Naive B cell (primary cell): ENCODE measurements at places on chromosomes 7 and 10. TPM values are rescaled to one million over a fixed set of nuclear protein-coding genes. Genes with fewer than 3 reads are reported as not detected.

GRCh38 chr7:112799448-112800120, 9.4 kb upstream of the TMEM168 start:
- no peaks in the 10 kb centered on the region for H3K27me3 ChIP-seq
- H3K4me1 ChIP-seq: no peaks in the 10 kb centered on the region
- no peak overlapping the region for H3K27ac ChIP-seq
- no peak for DNase-seq

DNA sequence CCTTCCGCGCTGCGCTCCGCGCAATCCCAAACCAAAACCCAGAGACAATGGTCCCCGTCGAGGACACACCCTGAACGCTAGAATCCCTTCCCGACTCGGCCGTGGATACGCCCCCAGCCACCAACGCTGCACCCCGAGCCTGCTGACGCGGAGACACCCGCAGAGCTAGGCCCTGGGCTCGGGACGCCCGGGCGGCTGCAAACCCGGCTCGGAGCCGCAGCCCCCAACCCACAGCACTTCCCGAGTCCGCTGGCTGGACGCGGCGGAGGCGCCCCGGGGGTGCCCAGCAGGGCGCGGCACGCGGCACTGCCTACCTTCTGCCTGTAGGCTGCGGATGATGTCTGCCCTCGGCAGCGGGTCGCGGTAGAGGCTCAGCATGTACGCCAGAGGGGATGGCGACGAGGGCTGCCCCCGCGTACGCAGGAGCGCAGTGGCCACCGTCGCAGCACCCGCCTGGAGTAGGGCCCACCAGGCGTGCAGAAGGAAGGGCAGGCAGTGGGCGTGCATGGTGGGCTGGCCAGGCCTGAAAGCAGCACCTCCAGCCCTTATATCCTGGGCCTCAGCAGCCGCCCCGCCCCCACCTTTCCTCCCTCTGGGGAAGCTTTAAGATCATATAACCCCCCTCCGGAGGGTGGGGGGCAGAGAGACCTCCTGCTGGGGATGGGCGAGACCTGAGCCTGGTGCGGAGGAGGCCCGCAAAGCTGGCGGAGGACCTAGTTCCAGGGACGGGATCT, at the start of gene NODAL:
Gene NODAL (minus strand): TSS at position 521 of the 734 bp plus-strand sequence. CDS start 14 bp downstream, at position 507.
- peak within 1 kb of the TSS; percentile 62 for H3K4me3 ChIP-seq
- H3K36me3 ChIP-seq: no peaks in the 10 kb centered on the region
- no peak within 1 kb of the TSS for H3K27ac ChIP-seq
- peaks cover 38% of the 10 kb centered on the region for H3K27me3 ChIP-seq
- H3K4me1 ChIP-seq: peaks cover 7% of the 10 kb centered on the region

DNA sequence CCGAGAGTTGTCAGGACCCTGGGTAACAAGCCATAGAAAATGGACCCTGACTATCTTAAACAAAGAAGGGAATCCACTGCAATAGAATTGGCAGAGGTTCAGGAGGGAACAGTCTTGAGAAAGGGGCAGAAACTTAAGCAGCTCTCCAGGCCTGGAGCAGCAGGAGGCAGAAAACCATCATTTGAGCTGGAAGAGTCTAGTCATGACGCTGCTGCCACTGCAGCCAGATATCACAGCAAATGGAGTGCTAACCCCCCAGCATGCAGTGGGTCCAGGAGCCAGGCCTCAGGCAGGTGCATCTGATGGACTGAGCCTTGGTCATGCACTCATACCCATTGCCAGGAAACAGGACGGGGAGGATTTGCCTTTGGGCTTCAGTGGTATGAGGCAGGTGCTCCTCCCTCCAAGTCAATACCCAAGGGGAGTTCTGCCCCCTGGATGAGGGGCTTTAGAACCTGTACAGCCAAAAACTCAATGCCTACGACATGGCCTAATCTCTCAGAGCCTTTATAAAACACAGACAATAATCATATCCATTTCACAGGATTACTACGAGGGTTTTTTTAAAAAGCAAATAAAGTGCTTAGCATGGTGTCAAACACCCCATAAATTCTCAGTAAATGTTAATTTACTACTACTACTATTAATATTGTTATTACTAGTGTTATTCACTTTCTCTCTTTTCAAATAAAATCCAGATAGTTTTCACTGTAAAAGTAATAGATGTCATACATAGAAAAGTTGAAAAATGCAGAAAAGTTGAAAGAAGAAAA, 30.7 kb downstream of the DUSP5 start:
- no peak for DNase-seq
- peaks cover 18% of the 10 kb centered on the region for H3K4me1 ChIP-seq
- H3K27ac ChIP-seq: no peak overlapping the region
- H3K36me3 ChIP-seq: no peaks in the 10 kb centered on the region
- H3K4me3 ChIP-seq: no peak overlapping the region
- H3K27me3 ChIP-seq: peaks cover 4% of the 10 kb centered on the region

DNA sequence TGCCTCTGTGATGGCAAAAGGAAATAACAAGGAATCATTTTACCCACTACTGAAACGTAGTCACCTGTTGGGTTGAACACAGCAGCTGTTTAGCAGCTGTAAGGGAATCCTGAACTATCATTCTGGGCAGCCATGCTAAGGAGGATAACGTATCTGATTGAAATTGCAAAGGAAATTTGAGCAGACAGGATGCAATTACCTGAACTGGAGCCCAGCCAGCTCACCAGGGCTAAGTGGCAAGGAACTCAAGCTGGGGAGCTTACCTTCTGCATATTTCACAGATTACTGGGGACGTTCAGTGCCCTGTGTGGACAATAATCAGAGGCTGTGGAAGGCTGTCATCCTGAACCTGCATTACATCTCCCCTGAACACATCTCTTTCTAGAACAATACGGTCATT, 650.5 kb downstream of the SORCS3 start:
- no peaks in the 10 kb centered on the region for H3K4me1 ChIP-seq
- H3K36me3 ChIP-seq: no peaks in the 10 kb centered on the region
- no peak overlapping the region for H3K27ac ChIP-seq
- DNase-seq: no peak
- no peak overlapping the region for H3K4me3 ChIP-seq

GRCh38 chr10:110845756-110846620, 25.7 kb upstream of the PDCD4 start:
- no peaks in the 10 kb centered on the region for H3K27me3 ChIP-seq
- peak overlapping the region; percentile 96 for H3K27ac ChIP-seq
- no peak for DNase-seq
- no peaks in the 10 kb centered on the region for H3K36me3 ChIP-seq
- H3K4me3 ChIP-seq: no peak overlapping the region
- H3K4me1 ChIP-seq: peaks cover 85% of the 10 kb centered on the region

The HOXA5 gene
- polyA plus RNA-seq: not detected

The COL26A1 gene
- not detected for polyA plus RNA-seq

The ZSWIM8 gene
- 4.3 TPM for polyA plus RNA-seq

DNA sequence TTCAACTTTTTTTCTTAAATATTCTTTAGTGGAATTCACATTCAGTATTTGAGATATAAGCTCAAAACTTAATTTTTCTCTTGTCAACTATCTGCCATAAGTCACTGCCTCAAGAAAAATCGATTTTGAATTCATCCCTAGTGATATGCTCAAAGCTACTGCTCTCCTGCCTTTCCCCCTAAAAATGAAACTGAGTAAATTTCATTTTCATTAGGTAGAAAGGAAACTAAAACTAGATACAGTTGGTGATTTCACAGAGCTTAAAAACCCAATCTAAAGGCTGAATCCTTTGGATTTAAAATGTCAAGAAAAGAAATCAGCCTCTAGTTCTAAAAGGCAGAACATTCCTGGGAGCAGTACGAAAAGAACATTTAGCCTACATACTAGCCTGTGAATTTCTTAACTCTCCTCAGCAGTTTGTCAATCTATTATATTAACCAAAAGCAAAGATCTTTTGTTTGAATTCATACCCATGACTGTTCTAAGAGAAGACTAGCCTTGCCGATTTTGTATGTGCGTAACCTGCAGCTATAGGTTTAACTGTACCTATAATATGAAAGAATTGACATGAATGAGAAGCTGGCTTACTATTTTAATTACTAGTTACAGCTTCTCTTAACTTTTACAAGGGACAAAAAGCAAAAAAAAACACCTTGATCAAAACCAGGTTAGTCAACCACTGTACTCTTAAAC, 4.9 kb upstream of the FAM53B start:
- no peak overlapping the region for H3K4me3 ChIP-seq
- H3K27ac ChIP-seq: peak overlapping the region; percentile 88
- H3K27me3 ChIP-seq: no peaks in the 10 kb centered on the region
- no peak for DNase-seq

DNA sequence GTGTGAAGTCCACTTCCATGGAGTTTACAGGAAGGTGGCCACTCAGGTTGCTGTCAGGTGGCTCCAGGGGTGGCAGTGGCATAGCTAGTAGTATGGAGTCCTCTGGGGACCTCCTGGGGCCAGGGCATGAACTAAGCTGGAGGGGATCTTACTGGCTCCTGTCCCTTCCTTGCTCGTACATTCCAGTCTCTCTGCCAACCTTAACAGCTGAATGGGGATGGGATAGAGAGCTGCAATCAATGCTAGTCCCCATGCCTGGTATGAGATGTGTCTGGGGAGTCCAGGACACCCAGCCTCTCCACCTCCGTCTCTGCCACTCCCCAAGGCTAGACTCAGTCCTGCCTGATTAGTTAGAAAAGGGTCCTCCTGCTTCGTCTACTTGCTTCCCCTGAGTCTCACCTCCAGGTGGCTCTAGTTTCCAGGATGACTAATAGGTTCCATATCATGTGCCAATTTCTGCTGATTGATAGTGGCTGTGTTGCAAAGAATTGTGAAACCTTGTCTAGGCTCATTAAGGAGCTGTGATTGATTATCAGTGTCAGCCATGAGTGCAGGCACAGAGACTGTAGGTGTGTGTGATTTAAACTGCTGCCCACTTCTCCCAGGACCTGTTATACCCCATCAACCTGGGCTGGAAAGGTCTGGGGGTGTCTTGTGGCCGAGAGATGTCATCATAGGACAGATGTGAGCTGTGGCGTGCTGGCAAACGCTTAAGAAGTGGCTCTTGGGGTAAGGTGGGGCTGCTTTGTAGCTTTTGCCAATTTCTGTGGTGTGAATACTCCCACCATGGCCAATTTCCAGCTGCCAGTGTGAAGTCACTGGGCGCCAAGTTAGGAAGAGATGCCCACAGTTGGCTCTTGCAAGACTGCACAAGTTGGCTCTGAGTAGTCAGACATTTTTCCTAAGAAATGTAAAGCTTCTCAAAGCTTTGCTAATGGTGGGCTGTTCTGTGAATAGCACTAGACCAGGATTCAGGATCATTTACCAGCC, 59.8 kb downstream of the COL13A1 start:
- H3K36me3 ChIP-seq: no peaks in the 10 kb centered on the region
- H3K4me1 ChIP-seq: no peaks in the 10 kb centered on the region
- DNase-seq: no peak
- H3K27me3 ChIP-seq: peaks cover 17% of the 10 kb centered on the region
- H3K4me3 ChIP-seq: no peak overlapping the region

DNA sequence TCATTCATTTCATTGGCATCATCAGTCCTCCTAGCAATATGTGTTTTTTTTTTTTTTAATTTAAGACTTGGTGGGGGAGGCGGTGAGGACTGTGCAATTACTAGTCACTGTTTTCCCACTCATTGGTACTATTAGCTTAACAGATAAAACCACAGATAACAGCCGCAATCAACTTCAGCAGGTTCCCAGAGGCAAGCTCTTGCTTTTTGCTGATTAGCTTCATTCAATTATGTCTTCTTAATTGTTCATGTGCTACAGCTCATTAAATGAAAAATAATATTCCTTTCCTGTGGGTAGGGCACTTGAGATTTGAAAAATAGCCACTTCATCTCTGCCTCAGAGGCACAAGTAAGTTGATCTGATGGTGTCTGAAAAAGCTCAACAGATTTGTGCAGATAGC, 215.5 kb downstream of the PCDH15 start:
- no peaks in the 10 kb centered on the region for H3K27me3 ChIP-seq
- H3K36me3 ChIP-seq: no peaks in the 10 kb centered on the region
- H3K4me3 ChIP-seq: no peak overlapping the region
- no peak overlapping the region for H3K27ac ChIP-seq

GRCh38 chr7:29749701-29750321, 56.5 kb upstream of the WIPF3 start:
- peaks cover 12% of the 10 kb centered on the region for H3K27me3 ChIP-seq
- H3K4me1 ChIP-seq: no peaks in the 10 kb centered on the region
- H3K36me3 ChIP-seq: no peaks in the 10 kb centered on the region
- DNase-seq: no peak

GRCh38 chr7:79199266-79199665, 254.2 kb downstream of the MAGI2 start:
- H3K4me1 ChIP-seq: no peaks in the 10 kb centered on the region
- no peaks in the 10 kb centered on the region for H3K27me3 ChIP-seq
- no peaks in the 10 kb centered on the region for H3K36me3 ChIP-seq
- H3K4me3 ChIP-seq: no peak overlapping the region

DNA sequence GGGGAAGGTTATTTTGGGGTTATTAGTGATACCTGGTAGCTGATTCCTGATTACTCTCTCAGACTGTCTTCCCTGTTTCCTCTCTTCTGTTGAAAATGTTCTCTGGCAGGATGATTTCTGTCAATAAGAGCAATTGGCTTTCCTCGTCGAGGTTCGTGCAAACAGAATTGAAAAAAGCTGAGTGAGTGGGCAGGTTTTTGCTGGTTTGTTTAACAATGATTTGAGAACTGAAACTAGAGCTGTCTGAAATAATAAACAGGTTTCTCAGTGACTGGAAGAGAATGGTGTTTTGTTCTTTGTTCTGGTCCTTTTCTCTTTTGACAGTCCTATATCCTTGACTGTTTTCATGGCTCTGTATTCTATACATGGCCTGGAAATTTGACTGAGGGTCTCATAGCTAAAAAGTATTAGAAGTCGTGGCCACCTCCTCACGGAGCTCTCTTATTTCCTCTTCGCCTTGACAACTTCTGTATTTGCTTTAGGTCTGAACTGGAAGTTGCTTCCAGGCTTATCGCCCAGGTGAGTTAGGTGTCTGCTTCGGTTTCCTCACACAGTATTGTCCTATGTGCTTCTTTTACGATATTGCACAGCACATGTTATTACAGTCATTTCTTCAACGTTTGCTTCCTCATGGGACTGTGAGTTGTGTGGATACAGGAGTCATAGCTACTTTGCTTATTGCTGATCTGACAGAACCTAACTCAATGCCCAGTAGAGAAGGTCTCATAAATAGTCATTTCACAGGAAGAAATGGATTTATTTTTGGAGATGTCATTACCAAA, 403.6 kb downstream of the NRG3 start:
- no peaks in the 10 kb centered on the region for H3K36me3 ChIP-seq
- no peak overlapping the region for H3K27ac ChIP-seq
- no peak for DNase-seq
- no peaks in the 10 kb centered on the region for H3K27me3 ChIP-seq
- H3K4me1 ChIP-seq: no peaks in the 10 kb centered on the region

The CYP26C1 gene
- not detected for polyA plus RNA-seq

The ACSM6 gene
- polyA plus RNA-seq: not detected

The PNLIPRP1 gene
- polyA plus RNA-seq: not detected

The CAV2 gene
- not detected for polyA plus RNA-seq
